ENCODE measurements at places on chromosomes 3 and 15.

GRCh38 chr3:159711560-159712333, 276.9 kb upstream of the IL12A start:
- DNase-seq: no peak

DNA sequence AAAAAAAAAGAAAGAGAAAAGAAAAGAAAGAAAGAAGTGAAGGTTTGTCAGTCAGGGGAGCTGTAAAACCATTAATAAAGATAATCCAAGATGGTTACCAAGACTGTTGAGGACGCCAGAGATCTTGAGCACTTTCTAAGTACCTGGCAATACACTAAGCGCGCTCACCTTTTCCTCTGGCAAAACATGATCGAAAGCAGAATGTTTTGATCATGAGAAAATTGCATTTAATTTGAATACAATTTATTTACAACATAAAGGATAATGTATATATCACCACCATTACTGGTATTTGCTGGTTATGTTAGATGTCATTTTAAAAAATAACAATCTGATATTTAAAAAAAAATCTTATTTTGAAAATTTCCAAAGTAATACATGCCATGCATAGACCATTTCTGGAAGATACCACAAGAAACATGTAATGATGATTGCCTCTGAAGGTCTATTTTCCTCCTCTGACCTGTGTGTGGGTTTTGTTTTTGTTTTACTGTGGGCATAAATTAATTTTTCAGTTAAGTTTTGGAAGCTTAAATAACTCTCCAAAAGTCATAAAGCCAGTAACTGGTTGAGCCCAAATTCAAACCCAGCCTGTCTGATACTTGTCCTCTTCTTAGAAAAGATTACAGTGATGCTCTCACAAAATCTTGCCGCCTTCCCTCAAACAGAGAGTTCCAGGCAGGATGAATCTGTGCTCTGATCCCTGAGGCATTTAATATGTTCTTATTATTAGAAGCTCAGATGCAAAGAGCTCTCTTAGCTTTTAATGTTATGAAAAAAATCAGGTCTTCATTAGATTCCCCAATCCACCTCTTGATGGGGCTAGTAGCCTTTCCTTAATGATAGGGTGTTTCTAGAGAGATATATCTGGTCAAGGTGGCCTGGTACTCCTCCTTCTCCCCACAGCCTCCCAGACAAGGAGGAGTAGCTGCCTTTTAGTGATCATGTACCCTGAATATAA, 2.0 kb downstream of the B2M start:
- DNase-seq: no peak

DNA sequence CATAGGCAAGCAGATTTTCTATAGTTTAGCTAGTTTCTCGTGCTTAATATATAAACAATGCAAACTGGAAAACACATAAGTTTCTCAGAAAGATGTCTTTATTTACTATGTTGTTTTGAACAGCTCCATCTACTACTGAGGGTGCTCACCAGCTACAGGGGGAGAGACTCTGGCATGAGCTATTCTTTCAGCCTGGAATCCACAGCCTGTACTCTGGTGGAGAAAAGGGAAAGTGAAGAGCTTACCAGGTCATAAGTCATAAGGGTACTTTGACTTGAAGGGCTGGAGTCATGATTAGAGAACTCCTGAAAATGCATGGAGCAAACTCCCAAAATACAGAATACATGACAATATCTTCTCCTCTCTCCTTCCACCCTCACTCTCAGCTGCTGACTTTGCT, 4.4 kb upstream of the AVEN start:
- DNase-seq: no peak

DNA sequence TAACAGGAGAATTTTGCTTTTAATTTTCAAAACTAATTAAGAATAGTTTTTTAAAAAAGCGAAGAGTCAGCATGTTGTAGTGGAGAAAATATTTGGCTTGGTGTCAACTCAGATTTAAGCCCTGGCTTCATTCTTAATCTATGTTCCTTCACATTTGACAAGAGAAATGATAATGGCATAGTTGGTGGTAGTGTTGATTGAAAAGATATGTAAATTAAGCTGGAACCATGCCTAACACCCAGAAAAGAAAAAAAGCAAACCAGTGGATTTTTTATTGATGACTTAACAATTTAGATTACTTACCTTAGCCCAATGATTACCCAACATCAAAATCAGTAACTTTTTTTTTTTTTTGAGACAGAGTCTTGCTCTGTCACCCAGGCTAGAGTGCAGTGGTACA, 27.4 kb downstream of the TCAIM start:
- DNase-seq: no peak

DNA sequence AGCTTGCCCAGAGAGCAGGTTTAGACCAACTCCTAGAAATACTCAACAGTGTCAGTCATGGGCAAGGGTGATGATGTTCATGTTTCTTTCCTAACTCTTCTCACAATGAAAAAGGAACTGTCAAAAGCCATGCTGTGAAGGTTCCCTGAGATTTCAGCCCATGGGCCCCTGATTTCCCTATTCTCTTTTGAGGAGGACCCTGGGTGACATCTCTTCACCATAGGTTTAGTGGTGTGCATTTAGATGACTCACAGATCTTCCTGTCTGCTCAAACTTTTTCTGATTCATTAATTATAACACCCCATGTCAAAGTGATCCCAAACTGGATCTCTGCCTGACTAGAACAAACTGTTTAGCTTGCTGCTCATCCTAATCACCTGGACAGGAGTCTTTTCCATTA, 108.0 kb downstream of the BBX start:
- DNase-seq: no peak

DNA sequence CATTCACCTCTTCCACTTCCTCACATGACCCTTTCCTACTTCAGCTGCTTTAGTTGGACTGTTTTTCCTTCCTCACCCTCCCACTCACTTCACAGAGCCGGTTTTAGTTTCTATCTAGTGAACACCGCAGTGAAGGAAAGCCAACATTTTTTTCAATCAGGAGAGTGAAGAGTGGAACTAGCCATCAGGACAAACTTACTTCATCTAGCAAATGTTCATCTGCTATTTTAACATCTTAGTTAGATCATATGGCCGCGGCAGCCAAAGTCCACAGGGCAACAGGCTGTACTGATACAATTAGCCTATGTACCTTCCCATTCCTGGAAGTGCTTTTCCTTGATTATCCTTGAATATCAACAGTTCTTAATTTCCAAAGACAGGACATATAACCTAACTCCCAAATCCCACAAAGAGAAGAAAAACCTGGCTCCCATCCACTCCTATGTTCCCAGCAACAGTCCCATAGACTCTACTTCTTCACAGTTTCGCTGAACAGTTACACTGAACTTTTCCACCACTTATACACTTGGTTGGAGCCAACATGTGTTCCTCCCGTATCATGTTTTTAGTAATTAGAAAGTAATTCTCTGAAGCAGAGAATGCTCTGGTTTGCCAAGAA, 456.2 kb upstream of the THBS1 start:
- no peak for DNase-seq

DNA sequence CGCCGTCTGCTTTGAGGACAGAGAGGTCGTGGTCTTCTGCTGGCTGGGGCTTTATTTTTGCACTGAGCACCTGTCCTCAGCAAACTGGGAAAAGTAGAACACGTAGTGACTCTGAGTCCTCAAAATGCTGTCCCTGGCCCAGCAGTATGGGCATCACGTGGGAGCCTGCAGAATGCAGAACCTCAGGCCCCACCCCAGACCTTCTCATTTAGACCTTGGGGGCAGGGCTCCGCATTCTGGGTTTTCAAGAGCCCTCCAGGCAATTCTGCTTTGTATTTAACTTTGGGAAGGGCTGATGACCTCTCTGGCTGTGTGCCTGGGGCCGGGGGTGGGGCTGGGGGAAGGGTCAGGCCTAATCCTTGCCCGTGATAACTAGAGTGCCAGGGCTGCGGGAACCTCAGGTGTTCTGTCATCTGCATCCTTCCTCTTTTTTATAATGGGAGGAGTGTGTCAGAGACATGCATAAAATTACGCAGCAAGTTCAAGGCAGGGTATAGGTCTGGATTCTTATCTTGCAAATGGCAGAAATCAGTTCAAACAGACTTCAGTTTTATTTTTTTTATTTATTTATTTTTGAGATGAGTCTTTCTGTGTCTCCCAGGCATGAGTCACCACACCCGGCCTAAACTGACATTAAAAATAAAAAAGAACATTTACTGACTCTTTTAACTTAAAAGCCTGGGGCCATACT, 11.1 kb downstream of the SLC6A6 start:
- no peak for DNase-seq

GRCh38 chr3:32456429-32457130, 46.1 kb downstream of the CMTM6 start:
- DNase-seq: no peak

DNA sequence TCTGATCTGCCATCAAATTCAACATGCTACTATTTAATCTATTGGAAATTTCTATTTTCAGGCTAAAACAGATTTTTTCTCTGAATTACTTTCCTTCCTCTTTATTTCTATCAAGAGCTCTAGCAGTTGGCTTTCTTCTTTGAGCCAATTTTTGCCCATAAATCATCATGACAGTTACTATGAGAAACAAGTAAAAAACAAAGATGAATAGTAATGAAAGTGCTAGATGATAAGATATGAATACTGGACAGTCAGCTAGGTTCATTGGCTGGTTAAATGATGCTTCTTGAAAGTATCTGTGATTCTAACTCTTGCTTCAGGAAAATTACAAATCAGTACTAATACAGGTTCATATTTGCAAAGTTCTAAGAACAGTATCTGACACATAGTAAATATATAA, 38.6 kb upstream of the NANOGP8 start:
- DNase-seq: no peak

DNA sequence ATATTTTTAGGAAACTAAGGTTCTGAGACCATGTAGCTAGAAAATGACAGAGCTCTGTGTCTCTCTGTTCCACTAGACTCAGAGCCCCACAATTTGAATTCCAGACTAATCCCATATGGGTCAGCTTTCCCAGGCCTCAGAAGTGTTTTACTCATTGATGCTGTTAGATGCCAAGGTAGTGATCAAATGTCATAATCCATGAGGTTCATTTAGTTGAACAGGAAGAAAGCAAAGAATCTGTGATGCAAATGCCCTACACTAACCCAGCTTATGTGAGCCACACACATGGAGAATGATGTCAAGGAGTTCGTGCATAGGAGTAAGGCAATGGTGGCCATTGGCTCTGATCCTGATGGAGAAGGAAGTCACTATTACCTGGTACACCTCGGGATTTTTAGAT, 363.4 kb upstream of the RARB start:
- no peak for DNase-seq

GRCh38 chr3:31936420-31937060, 44.5 kb downstream of the OSBPL10 start:
- no peak for DNase-seq

DNA sequence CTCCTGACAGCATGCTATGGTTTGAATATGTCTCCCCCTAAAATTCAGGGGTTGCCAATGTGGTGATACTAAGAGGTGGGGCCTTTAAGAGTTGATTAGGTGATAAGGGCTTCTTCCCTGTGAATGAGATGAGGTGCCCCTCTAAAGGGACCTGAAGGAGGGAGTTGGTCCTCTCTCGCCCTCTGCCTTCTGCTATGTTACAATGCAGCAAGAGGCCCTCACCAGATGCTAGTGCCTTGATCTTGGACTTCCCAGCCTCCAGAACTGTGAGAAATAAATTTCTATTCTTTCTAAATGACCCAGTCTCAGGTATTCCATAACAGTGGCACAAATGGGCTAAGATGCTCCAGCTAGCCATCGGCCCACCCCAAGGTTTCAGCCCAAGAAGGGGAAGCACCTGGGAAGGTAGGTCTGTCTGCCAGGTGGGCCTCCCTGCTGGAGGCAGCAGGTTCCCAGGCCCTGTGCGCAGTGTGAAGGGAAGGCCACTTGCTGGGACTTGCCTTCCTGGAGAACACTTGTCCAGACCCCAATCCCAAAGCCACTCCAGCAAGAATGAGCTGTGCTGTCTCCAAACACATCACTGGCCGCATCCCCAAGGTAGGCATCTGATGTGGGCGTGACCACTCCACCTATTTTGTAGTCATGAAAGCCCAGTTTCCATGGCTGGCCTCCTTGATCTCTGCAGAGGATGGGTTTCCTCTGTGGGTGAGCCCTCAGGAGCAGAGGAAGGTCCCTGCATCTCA, 9.0 kb downstream of the TGM4 start:
- DNase-seq: no peak

- no peak for DNase-seq
Observed at GRCh38 chr3:45693941-45694521, 4.8 kb downstream of the SACM1L start.

- no peak for DNase-seq
Observed at GRCh38 chr3:42588625-42589024, 2.0 kb upstream of the SS18L2 start.

- no peak for DNase-seq
Observed at GRCh38 chr15:92012368-92012629, 158.8 kb downstream of the SLCO3A1 start.

DNA sequence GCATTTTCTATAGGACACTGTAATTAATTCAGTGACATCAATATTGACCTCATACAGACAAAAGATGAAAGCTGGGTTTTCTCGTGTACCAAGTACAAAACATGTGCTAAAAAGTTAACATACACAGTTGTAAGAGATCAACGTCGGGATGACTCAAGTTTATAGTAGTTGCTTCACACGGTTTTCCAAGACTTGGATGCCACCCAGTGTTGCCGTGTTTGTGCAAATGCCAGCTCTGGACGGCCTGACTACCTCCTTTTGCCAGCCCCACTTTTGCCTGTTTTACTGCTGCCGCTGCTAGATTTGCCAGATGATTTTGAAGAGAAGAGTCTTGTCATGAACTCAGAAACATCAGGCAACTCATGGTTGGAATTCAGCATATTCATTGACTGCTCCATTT, 17.6 kb downstream of the EMC7 start:
- DNase-seq: no peak

DNA sequence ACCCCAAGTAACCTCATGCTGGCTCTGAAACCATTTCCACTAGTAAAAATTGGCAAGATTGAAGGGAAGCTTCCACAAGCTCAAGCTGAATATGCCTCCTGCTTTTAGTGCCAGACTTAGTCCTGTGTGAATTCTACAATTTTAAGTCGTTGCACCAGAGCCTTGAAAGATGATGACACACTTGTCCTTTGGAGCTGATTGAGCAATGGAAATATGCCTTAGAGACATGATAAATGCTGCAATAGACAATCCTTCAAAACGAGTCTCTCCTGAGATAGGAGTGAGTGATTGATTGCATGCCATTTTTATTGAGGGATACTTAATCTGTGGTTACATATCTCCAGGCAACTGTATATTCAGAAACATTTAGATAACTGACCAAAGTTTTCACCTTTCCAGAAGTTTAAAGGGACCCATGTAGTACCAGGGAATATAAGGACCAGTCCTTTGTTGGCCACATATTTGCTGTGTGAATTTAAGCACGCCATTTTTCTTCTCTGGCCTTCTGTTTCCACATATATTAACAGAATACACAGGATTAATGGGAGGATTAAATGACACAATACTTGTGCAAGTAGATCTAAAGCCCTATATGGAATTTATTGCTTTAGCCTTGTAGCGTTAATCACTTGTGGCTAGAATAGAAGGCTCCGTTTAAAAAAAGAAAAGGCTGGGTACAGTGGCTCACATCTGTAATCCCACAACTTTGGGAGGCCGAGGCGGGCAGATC, 65.1 kb downstream of the PPARG start:
- no peak for DNase-seq
